Activated T-cell treated with anti-CD3 and anti-CD28 coated beads for 1 hour (primary cell): ENCODE measurements at places on chromosomes 16 and 17.

- DNase-seq = no peak
Measured at GRCh38 chr17:39473310-39473709, 12.0 kb downstream of the CDK12 start.

DNA sequence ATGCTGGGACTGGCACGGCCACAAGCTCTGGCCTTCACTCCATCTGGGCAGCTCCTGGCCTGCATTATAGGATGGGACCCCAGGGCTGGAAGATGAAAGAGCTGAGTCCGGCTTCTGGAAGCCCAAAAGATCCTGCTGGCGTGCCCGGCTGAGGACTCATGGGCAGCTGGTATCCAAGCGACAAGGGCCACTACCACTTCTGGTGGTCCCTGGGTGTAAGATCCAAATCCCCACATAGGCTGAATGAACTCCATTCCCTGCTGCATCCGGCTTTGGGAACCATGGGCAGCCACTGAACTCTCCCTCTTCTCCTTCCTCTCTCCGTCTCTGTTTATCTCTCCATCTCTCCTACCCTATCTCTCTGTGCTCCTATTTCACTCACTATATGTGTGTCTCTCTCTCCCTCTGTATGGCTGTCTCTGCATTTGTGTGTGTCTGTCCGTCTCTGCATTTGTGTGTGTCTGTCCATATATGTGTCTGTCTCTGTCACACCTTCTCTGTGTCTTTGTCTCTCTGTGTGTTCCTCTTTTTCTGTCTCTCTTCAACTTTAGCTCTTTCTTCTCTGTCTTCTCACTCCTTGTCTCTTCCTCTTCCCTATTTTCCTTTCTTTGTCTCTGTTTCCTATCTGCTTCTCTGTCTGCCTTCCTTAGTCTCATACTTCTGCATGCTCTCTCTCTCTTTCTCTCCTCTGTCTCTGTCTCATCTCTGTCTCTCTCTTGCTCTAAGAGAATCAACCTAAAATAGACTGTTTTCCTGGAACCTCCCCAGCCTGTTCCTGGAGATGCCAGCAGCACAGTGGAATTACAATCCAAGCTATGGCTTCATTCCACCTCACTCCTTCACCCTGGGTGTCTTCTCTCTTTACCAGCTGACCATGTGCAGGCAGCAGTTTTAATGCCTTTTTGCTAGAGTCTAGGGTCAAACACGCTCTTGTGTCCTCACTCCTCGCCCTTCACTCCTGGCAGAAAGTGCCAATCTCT, 60.4 kb upstream of the IRX6 start:
- no peak for DNase-seq

DNA sequence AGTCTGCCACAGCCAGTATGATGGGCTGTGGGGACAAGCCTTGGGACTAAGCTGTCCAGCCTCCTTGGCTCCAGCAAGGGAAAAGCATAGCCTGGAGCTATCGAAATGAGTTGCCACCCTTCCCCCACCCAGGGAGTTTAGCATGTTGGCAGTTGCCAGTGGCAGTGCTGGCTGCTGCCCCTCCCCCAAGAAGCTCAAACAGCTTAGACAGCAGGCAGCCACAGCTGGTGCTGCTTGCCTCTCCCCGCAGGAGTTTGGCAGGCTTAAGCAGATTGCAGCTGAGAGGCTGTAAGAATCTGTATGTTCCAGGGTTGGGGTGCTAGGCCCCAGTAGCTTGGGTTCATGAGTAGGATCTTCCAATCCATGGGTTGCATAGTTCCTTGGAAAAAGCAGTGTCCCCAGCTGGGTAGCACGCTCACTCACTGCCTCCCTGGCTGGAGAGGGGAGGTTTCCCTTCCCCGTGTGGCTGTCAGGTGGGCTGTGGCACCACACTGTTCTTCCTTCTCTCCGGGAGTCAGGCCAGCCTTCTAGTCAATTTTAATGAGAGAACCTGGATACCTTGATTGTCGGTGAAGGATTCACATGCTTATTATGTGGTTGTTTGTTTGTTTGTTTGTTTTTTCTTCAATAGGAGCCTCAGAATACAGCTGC, 506.1 kb downstream of the CDH11 start:
- no peak for DNase-seq

GRCh38 chr17:497241-498034, 144.8 kb upstream of the RPH3AL start:
- no peak for DNase-seq

DNA sequence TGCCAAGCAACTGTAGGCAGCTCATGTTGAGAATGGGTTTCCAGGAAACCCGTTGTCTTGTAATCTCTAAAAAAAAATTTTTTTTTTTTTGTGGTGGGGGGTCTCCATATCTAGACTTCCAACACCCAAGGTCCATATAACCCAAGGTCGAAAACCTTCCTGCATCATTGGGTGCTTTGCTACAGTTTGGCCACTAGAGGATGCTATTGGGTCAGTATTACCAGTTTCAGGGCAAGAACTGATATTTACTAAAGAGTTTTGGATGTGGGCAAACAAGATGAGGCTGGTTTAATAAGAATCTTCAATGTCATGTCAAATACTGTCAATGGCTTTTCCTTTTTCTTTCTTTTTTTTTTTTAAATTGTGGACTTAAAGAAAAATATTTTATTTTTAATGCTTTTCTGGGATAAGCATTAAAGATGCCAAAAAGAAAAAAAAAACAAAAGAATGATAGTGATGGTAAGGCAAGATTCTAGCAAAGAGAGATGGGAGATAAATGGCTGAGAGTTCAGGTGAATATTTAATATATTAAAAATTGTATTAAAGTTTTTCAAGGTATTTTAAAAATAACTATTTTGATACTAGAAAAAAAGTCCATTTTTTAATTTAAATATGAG, 62.2 kb downstream of the DHRS7C start:
- no peak for DNase-seq

DNA sequence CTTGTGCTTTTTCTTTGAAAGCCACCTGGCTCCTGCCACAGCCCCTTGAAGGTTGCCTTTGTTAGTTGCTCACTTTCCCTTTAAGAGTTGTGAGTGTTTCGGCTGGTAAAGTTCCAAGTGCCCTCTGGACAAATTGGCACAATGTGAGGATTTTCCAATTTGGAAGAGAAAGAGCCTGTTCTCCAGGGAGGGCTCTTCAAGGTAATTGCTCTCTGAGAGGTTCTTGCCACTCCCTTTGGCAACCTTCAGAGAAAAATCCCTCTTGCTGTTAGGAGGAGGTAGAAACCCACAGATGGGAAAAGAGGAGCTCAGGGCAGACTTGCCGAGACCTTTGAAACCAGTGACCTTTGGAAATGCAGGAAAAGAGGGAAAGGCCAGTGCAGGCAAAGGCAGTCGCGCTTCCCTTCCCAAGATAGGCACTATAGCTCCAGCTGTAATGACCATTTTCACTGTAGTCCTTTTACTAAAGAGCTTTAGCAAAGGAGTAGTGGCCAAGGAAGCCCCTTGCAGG, 49.0 kb upstream of the AKAP1 start:
- DNase-seq = no peak

DNA sequence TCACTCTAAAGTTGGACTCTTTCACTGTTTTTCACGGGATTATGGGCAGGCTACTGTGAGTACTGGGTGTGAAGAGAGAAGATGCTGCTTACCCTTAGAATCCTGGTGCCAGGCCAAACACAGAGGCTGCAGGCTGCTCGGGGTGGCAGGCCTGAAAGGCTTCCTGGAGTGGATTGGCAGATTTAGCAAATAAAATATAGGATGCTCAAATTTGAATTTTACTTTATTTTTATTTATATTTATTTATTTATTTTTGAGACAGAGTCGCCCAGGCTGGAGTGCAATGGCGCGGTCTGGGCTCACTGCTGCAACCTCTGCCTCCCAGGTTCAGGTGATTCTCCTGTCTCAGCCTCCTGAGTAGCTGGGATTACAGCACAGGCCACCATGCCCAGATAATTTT, 14.9 kb upstream of the STAC2 start:
- no peak for DNase-seq

DNA sequence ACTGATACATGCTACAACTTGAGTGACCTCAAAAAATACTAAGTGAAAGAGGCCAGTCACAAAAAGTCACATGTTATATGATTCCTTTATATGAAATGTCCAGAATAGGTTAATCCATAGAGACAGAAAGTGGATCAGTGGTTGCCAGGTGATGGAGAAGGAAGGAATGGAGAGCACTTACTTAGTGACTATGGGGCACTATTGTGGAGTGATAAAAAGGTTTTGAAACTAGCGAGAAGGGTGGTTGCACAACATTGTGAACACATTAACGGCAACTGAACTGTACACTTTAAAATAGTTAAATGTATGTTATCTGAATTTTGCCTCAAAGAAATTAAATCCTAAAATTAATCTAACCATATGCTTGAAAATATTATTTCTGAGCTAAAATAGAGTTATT, 25.9 kb downstream of the AMFR start:
- DNase-seq = no peak

DNA sequence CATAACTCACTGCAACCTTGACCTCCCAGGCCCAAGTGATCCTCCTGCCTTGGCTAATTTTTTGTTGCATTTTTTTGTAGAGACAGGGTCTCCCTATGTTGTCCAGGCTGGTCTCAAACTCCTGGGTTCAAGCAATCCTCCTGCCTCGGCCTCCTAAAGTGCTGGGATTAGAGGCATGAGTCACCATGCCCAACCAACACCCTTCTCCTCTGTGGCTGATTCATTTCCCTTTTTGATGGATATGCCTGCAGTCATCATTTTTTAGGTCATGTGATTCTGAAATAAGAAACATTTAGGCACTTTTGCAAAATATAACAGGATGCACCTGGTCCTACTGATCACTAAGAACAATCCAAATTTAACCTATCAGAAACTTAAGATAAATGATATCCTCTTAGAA, 44.0 kb upstream of the YPEL2 start:
- DNase-seq = no peak

- DNase-seq = no peak
Measured at GRCh38 chr17:30112794-30113193, 3.8 kb upstream of the NSRP1 start.

- DNase-seq = no peak
Measured at GRCh38 chr17:45924332-45924820, 30.0 kb downstream of the MAPT start.

DNA sequence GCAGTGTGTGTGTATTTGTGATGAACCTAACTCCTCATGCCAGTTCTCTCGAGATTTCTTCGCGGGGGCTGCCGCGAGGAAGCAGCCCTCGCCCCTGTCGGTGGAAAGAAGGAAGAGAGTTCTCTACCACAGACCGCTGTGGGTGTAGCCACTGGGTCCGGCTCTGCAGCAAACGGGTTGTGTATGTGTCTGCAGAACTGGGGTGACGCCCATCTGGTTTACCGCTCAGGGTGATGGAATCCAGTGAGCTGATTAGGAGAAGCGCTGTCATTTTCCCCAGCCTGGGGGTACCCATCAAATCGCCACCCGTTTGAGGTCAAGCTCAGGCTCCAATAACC, 7.7 kb downstream of the CORO6 start:
- DNase-seq = no peak

DNA sequence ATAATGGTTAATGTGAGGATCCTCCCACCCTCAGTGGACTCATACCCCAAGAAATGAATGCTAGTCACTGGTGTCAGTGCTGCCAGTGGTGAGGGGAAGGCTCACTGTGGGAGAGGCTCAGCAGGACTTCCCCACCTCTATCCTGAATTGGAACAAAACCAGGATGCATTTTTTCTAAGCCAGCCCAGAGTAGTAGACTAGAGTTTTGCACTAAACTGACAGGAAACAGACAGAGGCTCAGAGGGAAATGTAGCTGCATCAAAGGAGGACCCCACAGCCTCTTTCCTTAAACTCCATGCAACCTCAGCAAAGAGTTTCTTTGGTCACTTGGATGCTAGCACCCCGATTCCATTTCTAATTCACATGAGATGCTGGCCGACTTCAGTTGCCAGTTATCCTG, 10.7 kb upstream of the SKAP1 start:
- no peak for DNase-seq

- no peak for DNase-seq
Measured at GRCh38 chr17:74872313-74873036, at the start of gene FDXR. Gene FDXR (minus strand): TSS chr17:74872994. CDS start chr17:74872944, 50 bp downstream.

- no peak for DNase-seq
Measured at GRCh38 chr17:78374631-78375274, 3.7 kb upstream of the PGS1 start.

- DNase-seq = no peak
Measured at GRCh38 chr17:42725143-42725542, 19.7 kb downstream of the EZH1 start.

- no peak for DNase-seq
Measured at GRCh38 chr16:22213236-22213635, 7.2 kb downstream of the EEF2K start.

- DNase-seq = no peak
Measured at GRCh38 chr17:66481271-66481670, 178.9 kb downstream of the PRKCA start.

- no peak for DNase-seq
Measured at GRCh38 chr17:19487024-19487600, 46.5 kb upstream of the SLC47A1 start.

DNA sequence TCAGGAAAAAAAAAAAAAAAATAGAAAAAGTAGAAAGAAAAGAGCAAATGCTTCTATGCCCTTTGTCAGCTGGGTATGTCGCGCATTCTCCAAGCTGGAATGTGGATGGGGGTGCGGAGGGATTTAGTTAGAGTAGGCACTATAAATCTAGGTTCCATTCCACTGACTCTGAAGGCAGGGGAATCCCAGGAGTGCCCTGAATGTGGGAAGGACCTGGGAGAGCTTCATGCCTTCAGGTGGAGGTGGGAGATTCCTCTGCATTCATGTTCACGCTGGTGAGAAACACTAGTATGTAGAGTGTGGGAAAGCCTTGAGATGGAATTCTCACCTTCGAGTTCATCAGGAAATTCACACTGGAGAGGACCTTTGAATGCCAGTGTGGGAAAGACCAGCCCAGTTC, 12.4 kb downstream of the ZNF232 start:
- DNase-seq = no peak

GRCh38 chr16:67459066-67459860, 21.7 kb downstream of the ATP6V0D1 start:
- DNase-seq = no peak

DNA sequence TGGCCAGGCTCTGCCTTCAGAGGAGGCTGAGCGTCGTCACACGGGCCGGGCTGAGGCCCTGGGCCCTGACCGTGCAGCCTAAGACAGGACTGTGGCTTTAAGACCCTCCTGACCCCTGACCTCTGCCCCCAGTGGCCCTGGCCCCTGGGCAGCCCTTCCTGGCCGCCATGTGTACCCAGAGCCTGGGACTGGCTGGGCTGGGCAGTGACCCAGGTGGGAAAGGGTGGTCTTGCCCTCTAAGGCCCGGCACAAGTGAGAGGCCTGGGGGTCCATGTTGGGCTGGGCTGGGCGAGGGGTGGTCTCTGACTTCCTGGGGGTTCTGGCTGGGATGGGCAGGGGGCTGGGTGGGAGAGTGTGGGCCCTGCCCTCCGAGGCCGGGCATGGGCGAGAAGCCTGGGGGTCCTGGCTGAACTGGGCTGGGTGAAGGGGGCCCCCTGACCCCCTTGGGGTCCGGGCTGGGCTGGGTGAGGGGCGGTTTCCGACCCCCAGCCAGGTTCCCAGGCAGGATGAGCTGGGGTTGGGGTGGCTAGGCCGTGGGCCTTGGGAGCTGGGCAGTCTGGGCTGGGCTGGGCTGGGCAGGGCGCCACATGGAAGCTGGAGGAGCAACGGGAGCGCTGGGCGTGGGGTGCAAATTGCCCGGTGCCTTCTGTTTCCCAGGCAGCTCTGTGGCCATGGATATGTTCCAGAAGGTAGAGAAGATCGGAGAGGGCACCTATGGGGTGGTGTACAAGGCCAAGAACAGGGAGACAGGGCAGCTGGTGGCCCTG, at the start of gene CDK3:
CDK3 (plus strand) TSS at position 101 of the 767 bp plus-strand sequence; CDS start at position 672, 571 bp downstream.
- no peak for DNase-seq
